NCI-H1092 (cell line): ENCODE measurements at places on chromosomes 4 and X.

DNA sequence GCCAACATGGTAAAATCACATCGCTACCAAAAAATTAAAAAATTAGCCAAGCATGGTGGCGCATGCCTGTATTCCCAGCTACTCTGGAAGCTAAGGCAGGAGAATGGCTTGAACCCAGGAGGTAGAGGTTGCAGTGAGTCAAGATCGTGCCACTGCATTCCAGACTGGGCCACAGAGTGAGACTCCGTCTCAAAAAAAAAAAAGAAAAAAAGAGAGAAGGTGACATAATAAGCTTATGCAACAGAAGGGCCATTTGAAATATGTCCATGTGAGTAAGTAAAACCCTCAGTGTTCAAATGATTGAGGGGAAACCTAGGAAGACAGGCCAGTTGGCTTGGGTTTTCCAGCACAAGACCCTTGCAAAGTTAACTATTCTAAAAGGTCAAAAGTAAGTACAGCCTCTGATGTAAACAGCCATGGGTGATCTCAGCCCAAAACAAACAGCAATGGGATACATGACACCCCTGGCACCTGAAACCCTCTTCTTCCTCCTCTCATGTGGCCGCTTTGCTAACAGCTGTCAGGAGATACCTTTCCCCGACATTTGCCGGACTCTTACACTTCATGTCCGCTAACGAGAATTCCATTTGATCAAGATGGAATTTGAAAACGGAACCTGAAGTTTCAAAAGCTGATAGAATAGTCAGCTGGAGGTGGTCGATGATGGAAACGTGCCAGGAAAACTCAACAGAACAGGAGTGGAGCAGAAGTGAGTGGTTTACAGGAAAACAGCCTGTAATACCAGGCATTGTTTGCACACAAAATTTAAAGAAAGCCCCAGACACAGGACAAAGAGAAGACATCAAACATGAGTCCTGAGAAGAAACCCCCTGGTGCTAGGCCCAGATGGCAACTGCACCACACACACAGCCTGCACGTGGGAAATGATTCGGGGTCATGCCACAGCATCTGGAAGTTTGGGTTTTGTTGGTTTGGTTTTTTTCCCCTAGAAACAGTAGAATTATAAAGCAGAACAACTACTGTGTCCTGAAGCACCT is 93.0 kb upstream of the STS start:
- DNase-seq: no peak

GRCh38 chr4:169311643-169312365 is 41.0 kb upstream of the SH3RF1 start:
- DNase-seq: peak; percentile 19

DNA sequence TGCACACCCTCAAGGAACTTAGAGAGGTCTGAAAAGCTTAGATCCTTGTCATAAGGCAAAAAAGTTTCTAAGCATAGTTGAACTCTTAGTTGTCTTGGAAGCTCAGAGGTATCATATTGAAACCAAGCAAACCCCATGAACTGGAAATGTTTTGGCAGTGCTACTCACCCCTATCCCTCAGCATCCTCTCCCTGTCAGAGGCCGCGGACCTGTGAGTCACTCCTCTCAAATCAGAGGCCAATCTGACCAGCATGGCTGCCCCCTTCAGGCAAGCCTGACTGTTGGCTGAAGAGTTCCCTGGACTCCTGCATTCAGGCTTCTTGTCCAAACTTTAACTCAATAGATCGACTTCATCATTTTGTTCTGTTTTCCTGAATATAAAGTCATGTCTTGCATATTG is 69.4 kb downstream of the KCNIP4 start:
- no peak for DNase-seq

- DNase-seq: no peak
These were observed 16.3 kb downstream of the ATP8A1 start for GRCh38 chr4:42640613-42641012.

DNA sequence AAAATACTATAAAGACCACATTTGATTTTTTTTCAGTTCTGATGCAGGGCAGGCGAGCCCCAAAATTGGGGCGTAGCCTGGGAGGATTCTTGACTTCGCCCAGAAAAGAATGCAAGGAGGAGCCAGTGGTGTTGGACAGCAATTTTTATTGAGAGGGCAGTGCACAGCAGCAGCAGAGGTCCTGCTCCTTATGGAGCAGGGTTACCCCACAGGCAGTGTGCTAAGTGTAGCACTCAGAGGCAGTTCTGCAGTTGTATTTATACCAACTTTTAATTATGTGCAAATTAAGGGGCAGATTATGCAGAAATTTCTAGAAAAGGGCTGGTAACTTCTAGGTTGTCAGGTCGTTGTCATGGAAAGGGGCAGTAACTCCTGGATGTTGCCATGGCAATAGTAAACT is 69.9 kb downstream of the GASK1B start:
- DNase-seq: no peak

- DNase-seq: no peak
These were observed 401.2 kb downstream of the TLL1 start for GRCh38 chr4:166274136-166274761.

GRCh38 chr4:98305576-98305975 is 44.4 kb downstream of the RAP1GDS1 start:
- no peak for DNase-seq

GRCh38 chrX:137051978-137052642 is 18.3 kb upstream of the GPR101 start:
- DNase-seq: peak; percentile 10

DNA sequence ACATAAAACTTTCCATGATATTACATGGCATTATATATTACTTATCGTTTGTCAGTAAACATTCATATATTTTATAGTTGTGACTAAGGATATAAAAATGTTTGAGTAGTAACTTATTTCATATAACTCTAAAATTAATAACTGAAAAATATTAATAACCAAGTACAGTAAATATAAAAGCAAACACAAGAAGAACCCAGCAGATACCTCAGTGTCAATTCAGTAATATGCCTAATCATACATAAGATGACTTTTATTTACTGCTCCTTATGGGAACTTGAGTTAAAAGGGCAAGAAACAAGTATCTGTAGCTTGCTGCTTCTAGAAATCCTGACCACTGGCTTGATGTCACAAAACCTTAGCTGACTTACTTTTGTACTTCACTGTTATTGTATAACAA is 28.4 kb upstream of the MAPK10 start:
- DNase-seq: no peak

- DNase-seq: no peak
These were observed 107.2 kb downstream of the ANAPC4 start for GRCh38 chr4:25484243-25484721.

DNA sequence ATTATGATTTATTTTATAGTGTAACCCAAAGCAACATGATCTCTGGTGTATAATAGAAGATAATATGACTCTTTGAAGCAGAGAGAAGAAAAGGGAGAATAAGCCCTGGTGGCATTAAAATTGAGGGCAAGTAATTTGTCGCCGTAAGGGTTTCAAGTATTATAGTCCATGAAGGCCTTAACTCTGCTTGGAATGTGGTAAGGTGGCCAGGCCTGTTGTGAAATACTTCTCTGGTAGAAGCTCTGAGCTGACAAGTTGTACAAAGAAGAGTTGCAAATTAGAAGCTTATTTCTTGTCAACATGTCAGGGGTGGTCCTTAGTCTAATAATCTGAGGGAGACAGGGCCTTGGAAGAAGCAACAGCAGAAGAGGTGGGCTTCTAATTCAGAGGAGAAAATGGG is 151.7 kb upstream of the HHIP start:
- no peak for DNase-seq

DNA sequence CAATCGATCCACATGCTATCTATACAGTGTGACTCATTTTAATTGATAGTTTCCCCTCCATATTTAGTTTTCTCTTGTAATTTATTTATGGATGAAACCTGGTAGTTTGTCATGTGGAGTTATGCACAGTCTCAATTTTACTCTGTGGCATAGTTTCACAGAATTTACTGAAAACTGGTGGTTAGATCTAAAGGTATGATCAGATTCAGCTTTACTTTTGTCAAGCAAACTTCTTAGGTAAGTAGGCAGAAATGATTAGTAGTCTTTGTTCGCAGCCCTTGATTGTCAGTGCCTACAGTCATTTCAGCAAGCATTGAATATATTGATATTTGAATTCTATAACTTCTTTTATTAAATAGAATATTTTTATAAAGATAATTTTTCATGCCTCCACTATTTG is 2.5 kb downstream of the ADD1 start:
- DNase-seq: no peak

DNA sequence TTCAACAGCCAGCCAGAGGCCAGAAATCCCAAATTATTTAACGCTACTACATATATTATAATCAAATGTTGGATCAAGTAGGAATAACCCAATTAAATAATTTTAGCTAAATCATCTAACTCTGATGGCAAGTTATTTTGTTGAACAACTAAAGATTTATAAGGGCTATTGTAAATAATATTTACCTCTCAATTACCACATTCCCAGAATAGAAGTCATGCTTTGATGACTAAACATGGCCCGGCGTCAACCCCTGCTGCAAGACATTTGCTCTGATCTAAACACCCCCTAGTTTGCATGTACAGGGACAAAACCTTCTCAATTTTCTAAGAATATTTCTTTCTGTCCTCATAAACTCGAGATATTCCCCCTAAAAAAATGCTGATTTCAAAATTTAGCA is 14.2 kb downstream of the VEGFC start:
- DNase-seq: no peak

- DNase-seq: no peak
These were observed 120.1 kb downstream of the RAP1GDS1 start for GRCh38 chr4:98381306-98381705.

- DNase-seq: no peak
These were observed 11.7 kb downstream of the MSN start for GRCh38 chrX:65679071-65679540.

- DNase-seq: peak; percentile 29
These were observed 1.8 kb downstream of the SPIN4 start for GRCh38 chrX:63349307-63349706.
